Neural progenitor cell (in vitro differentiated cells): ENCODE measurements at places on chromosomes 4 and X.

- DNase-seq, result no peak
Measured at GRCh38 chrX:11968991-11969390, 169.3 kb upstream of the FRMPD4 start.

DNA sequence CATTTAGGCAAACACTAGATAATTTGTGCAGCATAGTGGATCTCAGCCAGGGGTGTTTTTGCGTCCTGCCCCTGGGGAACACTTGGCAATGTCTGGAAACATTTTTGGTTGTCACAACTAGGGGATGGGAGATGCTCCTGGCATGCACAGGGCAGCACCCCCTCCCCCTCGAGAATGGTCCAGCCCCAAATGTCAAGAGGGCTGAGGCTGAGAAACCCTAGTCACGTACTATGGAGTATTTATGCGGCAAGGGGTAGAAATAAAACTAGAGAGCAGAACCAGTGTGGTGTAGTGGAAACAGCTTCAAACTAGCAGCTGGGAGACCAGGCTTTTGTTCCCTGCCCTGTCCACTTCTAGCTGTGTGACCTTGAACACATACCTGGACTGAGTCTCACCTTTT, 38.2 kb upstream of the CLCN4 start:
- no peak for DNase-seq

- no peak for DNase-seq
Measured at GRCh38 chr4:121777625-121778024, 12.7 kb upstream of the SMIM43 start.

- DNase-seq, result no peak
Measured at GRCh38 chrX:88937616-88938015, 190.6 kb downstream of the CPXCR1 start.

- DNase-seq, result peak; percentile 56
Measured at GRCh38 chr4:148443512-148444295, 1.5 kb upstream of the NR3C2 start.

- no peak for DNase-seq
Measured at GRCh38 chr4:8252301-8253173, 17.0 kb upstream of the HTRA3 start.

DNA sequence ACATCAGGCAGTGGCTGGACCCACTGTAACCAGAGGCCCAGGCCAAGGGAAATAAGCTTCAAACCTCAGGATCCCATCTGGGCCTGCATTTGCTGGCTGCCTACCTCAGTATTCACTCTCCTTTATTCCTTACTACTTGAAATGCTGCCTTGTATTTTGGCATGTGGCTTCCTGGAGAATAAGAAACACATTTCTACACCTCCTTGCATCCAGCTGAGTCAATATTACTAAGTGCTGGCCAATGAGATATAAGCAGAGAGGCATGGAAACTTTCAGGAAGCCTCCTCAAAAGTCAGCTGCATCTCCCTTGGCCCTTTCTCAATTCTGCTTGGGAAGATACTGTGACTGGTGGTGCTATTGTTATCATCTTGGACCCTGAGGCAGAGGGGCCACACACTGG, 59.8 kb upstream of the RELL1 start:
- DNase-seq, result no peak

DNA sequence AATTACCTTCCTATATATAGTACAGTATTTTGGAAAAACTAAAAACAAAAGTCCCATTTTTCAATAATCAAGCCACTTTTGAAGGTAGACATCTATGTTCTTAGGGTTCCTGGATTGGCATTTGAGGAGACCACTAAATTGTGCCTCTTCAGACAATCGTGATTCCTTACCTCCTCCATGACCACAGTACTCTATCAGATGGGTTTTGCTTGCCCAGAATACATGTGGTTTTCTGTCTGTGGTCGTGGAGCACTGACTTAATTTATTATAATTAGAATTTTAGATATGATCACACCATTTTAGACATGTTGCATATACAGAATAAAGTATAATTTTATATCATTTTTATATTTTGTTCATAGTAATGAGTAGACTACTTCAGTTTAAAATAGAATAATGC, 67.9 kb downstream of the NDST3 start:
- no peak for DNase-seq

- DNase-seq, result no peak
Measured at GRCh38 chr4:8348071-8348470, 78.5 kb downstream of the HTRA3 start.

DNA sequence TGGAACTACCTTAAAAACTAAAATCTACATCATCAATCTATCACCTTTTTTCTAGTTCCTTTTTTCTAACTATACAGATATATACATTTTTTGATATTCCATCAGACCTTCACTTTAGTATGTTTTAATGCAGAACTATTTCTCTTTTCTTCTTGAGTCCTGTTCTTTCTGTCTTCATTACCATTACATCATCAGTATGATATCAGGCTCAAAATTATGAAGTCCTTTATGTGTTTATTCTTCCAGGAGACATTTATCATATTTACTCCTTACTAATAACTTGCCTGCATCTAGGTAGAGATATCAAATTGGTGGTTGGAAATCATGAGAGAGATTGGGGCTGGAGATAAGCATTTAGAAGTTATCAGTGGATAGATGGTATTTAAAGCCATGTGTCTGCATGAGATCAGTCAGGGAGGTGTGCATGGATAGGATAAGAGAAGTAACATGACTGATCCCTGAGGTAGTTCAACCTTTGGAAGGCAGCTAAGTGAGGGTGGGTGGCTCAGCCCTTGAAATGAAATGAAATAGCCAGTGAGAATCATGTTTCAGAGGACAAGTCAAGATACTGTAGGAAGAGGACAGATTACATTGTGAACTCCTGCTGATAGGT, 43.1 kb downstream of the MRPL1 start:
- DNase-seq, result no peak

GRCh38 chr4:44580231-44580630, 71.2 kb downstream of the YIPF7 start:
- DNase-seq, result no peak

GRCh38 chrX:103344606-103345005, 11.7 kb upstream of the TCEAL9 start:
- DNase-seq, result no peak

DNA sequence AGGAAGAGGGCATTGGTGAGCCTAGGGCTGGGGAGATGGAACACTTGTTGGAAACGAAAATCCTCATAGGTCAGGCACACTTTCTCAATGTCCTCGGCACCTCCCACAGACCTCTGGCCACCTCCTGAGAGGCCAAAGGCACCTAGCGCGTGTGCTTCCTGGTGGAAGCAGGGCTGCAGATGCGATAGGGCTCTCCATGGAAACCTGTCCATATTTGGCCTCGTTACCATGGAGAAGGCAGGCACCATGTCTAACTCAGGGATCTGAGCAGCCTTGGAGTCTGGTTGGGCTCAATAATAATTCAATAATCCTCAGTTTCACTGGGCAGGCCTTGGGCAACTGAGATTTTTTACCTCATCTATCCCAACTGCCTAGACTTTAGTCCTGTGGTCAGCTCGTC, 58.3 kb downstream of the RAI2 start:
- no peak for DNase-seq

- DNase-seq, result no peak
Measured at GRCh38 chr4:74549936-74550335, 105.0 kb downstream of the AREG start.

DNA sequence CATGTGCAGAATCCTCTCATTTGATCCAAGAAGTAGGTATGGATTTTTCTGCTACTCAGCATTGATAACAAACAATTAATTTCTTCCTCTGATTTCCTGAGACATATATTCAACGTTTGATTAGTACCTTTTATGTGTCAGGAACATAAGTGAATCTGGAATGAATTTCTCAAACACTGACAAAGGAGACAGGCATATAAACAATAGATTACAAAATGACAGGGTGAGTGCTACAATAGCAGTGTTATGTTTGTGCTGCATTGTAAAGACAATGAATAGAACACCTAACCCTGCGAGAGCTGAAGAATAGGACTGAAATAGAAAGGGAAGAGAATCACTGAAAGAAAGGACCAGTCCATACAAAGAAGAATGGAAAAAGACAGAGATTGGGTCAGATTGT, 52.9 kb downstream of the ARHGAP24 start:
- DNase-seq, result no peak

DNA sequence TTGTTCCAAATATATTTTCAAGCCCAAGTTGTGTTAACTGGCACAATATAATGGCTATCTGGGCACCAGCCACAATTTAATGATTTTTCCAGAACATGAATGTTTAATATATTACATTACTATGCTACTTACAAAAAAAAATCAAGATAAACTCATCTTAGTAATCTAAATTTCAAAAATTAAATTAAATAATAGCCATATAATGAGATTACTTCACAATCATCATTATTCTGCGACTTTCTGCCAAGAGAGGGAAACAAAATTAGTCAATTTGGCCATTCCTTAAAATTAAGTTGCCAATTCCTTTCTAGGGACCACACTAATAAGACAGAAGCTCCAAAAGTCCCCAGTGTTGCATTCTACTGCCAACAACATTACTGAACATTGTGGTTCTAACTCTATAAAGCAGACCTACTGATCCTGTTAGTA, 7.5 kb downstream of the NEK1 start:
- DNase-seq, result no peak

GRCh38 chrX:13074297-13075262, 30.2 kb upstream of the FAM9C start:
- no peak for DNase-seq
